ENCODE measurements at places on chromosomes 13 and 19.

- no peak for DNase-seq
Measured at GRCh38 chr13:99403458-99403971, 96.3 kb upstream of the GPR183 start.

DNA sequence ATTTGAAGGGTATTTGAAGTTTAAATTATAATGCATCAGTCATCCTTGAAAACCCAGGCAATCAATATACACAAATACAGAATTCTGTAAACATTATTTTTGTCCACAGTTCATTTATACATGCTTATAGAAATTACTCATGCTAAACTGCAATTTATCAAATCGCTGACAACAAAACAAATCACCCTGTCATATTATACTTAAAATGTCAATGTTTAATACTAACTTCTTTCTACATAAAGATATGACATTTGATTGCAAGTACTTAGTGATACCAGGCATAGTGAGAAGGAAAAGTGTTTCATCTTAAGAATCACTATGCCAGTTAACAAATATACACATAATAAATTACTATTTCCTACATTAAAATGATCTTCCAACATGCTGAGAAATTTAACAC, 232.0 kb downstream of the PCDH20 start:
- no peak for DNase-seq

DNA sequence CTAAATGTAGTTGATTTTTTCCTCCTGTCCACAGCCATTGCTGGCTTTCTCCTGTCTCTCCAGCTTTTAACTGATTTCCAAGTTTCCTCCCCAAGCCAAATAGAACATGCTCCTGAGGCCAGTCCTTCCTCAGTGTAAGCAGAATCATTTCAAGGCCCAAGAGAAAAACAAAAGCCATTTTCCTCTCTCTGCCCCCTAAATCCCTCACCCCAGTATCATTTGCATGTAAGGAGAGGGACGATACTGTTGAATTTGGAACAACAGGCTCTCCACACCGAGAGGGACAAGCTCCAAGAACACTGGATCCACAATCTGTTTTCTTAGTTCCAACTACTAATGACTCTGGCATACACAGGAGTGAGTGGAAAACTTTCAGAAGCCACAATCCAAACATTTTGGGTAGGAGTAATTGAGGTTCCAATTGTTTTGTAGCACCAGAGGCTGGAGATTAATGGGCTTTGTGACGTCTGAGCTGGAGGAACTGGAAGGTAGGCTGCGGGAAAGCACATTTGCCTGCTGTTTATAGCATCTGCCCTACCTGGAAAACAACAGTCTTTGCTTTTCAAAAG, 156.8 kb downstream of the FLT1 start:
- no peak for DNase-seq

GRCh38 chr19:13764821-13765394, 586 bp downstream of the MRI1 start:
- DNase-seq: no peak

- DNase-seq: no peak
Measured at GRCh38 chr13:75620020-75620419, 16.1 kb upstream of the LMO7 start.

DNA sequence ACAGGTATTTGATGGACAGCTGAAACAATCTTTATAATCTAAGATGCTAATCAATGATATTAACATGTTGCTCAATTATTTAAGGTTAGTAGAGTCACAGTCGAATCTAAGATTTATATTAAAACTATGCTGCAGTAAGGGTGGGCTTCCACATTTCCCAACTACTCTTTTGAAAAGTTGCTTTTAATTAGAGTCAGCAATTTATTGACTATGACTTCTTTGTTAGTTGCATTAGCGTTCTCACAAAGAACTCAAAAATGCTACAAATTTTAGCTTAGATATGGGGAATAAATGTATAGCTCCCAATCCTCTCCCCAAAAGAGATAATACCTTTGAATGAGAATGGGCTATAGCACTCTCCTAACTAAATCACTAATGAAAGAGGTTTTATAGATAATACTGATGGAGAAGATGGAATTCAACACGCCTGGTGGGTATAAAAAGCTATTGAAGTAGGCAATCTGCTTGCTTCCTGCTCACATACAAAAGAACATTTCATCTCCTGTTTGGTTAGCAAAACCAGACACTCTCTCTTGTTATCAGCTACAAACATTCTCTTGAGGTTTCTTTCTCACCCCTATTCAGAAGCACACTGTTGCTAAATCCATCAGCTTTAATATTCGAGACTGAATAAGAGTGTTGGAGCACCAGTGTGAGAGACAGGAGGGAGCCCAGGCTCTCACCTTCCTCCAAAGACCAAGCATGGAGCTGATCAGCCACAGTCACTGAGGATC, 2.4 kb upstream of the FLT1 start:
- no peak for DNase-seq

DNA sequence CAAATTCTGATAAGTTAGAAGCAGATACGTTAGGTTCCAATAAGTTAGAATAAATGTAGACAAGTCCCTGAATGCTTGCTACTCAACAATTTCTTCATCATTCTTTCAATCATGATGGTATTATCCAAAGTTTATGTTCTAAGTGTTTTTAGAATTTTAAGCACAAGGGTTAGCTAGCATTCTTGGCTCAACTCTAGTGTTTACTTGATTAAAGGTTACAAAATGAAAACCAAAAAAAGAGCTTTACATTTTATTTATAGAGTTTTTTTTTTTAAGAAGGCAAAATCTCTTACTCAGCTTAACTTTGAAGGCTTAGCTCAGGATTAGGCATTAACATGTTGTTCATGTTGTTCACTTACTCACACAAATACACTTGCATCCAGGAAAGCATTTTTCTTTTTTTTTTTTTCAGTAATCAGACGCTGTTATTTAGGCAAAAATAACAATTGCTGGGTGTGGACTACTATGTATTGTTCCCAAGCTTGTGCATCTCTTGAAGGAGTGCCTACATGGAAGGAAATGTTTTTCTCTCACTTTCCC, 420.6 kb downstream of the DCT start:
- no peak for DNase-seq

DNA sequence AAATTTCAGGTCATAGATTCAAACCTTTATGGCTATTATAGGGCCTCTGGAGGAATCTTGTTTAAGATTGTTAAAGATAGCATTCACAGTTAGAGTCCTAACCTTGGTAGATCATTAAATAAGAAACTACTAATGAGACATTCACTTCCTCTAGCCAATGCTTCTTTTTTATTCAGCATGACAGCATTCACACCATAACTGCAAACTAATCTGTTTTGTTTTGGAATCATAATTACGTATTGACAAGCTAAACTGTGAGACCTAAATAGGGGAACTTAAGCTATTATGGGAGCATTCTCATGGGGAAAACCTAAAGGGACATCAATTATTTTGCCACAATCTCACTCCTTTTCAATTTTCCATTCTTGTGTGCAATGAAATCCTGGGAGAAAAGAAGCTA, 653.8 kb downstream of the PCDH9 start:
- DNase-seq: no peak

DNA sequence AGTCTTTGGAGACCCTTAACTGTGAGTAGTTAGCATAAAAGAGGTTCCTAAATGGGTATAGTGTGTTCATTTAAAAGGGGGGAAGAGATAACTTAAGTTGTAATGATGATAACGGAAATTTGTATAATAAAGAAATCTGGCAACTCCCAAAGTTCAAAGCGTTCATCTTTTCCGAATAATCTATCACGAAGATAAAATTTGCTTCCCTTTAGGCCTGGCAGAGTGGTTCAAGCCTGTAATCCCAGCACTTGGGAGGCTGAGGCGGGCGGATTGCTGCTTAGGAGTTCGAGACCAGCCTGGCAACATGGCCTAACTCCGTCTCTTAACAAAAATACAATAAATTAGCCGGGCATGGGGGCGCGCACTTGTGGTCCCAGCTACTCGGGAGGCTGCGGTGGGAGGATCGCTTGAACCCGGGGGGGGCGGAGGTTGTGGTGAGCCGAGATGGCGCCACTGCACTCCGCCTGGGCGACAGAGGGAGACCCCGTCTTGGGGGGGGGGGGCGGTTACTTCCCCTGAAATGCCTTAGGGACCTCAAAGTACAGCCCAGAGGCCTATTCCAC, 934 bp downstream of the N4BP2L2 start:
- DNase-seq: no peak

DNA sequence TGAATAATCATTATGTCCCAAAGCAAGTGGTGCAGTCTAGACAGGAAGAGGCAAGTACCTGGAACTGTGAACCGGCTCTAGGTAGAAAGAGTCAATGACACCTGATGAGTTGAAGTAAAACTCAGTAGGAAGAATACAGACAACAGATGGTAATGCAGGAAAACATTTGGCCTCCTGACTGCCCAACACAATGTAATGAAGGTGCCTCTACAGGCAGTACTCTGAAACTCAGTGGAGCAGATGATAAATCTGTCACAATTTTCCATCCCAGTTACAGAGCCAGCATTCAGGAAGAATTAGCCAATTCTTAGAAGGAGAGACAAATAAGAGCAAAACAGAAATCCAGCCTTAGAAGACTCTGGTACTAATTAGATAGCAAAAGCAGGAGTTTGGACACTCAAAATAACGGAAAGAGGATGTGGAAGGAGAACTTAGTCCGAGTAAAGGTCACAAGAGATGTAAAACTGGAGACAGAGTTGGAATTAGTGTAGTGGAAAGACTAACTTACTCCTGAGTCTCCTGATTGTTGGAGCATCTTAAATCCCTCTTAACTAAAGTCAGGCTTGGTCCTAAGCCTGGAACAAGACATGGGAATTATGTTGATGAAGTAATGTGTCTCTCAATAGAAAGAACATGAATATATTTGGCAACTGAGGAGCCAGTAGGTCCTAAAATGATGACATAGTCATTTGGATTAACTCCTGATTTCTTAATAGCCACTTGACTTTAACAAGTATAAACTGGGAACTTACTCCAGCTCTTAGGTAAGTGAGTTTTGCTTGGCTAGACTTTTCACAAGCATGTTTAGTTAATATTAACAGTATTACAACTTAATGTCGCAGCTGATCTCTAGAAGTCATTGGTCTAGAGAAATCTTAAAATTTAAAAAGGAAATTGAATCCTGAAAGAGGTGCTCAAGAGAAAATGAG, 457.3 kb upstream of the MIR17HG start:
- DNase-seq: no peak

DNA sequence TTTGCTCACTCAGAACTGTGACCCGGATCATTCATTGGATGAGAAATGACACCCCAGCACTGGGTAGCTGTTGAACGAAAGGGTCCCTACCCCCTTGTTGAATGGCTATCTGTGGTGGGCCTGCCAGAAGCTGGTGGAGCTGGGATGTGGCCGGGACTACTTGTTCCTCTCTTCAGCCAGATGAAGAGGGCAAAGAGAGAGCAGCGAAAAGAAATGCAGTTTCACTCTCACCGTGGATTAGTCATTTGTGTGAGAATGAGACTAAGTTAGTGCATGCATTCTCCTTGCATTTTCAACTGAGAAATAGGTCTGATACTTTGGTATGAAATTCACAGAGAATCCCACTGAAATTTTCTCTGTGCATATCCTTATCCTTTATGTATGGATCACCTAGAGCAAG, 553.1 kb downstream of the IRS2 start:
- DNase-seq: no peak

DNA sequence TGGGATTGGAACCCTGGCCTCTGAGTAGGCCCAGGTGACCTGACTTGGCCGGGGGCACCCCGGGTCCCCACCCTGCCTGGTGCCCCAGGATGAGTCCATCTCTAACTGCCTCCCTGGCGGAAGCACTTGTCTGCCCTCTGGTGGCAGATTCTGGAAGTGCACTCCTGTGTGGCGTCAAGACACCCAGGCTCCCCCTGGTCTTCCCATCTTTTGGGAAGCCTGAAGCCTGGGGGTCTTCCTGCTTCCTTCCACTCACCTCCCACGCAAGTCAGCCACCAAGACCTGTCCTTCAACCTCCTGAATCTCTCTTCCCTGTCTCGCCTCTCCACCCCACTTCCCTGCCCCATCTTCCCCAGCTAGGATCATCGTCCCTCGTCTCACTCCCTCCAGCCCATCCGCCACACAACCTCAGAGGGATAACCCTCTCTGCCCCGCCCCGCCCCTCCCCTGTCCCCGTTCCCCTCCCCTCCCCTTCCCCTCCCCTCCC, 7.4 kb downstream of the RABAC1 start:
- DNase-seq: no peak

- no peak for DNase-seq
Measured at GRCh38 chr19:4010808-4011110, 3.2 kb downstream of the PIAS4 start.

DNA sequence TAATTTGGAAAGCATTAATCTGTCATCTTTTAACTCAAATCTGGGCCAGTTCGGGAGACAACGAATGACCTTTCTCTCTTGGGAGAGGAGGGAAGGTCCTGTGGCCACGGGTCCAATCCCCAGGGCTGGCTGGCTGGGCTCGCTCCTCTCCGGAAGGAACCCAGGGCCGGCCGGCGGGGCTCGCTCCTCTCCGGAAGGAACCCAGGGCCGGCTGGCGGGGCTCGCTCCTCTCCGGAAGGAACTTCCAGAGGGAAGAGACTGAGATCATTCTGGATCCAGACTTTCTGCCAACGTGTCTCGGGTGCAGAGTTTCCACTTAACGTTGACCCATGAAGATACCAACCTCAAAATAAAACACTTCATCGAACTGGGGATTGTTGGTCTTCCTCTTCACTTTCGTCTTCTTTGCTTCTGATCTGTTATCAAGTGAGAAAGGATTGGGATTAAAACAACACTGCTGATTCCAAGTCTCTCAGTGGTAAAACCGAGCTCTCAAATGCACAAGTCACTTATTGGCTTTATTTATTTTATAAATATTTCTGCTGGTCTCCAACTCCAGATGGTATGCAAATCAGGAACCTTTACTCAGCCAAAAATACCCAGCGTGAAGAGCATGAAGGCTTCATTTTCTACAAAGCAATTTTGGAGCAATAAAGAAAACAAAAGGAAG, 53.3 kb upstream of the C13orf46 start:
- DNase-seq: no peak

- DNase-seq: no peak
Measured at GRCh38 chr13:59834801-59835200, 328.9 kb downstream of the DIAPH3 start.

- peak; percentile 78 for DNase-seq
Measured at GRCh38 chr19:38290631-38291147, 13.4 kb upstream of the C19orf33 start.

GRCh38 chr13:36745436-36745835, 71.6 kb downstream of the SERTM1 start:
- no peak for DNase-seq

DNA sequence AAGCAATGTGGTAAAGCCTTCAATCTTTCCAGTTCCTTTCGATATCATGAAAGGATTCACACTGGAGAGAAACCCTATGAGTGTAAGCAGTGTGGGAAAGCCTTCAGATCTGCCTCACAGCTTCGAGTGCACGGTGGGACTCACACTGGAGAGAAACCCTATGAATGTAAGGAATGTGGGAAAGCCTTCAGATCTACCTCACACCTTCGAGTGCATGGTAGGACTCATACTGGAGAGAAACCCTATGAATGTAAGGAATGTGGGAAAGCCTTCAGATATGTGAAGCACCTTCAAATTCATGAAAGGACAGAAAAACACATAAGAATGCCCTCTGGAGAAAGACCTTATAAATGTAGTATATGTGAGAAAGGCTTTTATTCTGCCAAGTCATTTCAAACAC, 15.6 kb upstream of the ZNF763 start:
- DNase-seq: no peak
